ENCODE measurements at places on chromosomes 1 and 21.

DNA sequence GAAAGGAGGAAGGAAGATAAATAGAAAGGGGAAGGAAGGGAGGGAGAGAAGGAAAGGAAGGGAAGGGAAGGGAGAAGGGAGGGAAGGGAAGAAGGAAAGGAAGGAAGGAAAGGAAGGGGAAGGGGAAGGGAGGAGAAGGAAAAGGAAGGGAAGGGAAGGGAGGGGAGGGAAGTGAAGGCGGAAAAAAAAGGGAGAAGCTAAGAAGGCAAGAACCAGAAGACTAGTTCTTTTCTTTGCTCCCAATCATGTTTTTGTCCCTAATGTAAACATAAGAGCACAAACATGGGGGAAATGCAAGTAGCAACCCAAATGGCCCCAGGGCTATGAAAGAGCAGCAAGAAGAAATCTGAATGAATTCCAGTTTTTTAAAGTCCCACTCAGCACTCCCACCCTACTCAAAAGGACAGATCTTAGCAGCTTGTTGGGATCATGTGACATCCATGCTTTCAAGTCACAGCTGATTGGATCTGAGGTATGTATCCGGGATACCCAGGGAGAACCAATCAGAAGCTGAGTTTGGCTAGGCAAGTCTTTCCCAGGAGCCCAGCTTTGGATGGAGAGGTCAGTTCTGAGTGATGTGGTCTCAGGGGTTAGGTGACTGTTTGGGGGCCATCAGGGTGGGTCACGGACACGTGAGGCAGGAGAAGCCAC, 24.2 kb upstream of the FHAD1 start:
- DNase-seq, result no peak

- no peak for DNase-seq
These were observed 9.8 kb upstream of the PHTF1 start for GRCh38 chr1:113768916-113769600.

GRCh38 chr1:212621949-212622305, 13.4 kb downstream of the ATF3 start:
- DNase-seq, result no peak

DNA sequence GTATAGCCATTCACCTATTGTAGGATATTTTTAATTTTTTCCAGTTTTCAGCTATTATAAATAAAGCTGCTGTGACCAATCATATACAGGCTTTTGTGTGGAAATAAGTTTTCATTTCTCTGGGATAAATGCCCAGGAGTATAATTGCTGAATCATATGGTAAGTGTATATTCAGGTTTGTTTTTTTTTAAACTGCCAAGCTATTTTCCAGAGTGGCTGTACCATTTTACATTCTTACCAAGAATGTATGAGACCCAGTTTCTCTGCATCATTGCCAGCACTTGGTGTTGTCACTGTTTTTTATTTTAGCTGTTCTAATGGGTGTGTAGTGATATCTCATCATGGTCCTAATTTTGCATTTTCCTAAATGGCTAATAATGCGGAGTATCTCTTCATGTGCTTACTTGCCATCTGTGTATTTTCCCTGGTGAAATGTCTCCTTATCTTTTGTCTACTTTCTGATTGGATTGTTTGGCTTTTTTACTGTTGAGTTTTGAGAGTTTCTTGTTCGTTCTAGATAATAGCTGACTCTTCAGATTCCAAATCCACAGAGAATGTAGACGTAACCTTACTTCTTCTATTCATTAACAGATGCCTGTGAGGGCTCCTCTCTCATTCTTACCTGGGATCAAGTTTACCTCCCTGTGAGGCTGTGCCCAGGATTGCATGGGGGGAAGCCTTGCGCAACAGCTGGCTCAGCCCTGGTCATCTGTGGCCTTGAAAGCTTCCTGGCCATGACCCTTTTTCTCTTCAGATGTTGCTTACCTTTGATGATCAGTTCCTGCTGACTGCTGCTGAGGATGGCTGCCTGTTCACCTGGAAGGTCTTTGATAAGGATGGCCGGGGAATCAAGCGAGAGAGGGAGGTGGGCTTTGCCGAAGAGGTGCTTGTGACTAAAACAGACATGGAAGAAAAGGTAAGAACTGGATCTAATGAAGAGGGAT, 42.6 kb downstream of the CFAP57 start:
- no peak for DNase-seq

DNA sequence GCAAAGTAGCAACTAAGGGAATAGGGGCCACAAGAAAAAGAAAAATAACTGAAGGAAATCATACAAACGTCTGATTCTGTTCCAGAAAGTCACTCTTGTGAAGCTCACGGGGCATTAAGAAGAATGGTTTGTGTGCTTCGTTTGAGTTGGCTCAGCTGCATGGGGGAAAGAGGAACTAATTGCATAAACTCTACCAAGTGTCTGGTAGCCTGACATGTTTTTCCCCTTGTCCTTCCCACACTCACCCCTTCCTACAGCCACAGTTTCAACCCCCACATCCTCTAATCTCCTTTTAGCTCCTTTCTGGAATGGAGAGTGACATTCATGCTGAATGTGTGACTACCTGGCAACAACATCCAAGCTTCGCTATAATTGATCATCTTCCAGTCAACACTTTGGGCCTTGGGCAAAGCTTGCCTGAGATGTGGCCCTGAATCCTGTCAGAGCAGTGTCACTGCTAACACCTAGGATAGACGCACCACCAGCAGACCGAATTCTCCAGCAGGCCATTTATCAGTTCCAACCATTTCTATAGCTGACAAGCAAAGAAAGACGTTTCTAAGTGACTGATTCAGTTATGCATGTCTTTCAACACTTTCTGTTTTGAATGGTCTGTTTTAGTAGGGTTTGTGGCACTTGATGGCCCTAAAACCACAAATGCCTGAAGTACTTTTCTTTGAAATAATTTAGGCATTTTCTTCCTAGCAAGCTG, 439.6 kb downstream of the TTLL7 start:
- DNase-seq, result no peak

- no peak for DNase-seq
These were observed 51.6 kb downstream of the GRIK3 start for GRCh38 chr1:36982709-36983108.

DNA sequence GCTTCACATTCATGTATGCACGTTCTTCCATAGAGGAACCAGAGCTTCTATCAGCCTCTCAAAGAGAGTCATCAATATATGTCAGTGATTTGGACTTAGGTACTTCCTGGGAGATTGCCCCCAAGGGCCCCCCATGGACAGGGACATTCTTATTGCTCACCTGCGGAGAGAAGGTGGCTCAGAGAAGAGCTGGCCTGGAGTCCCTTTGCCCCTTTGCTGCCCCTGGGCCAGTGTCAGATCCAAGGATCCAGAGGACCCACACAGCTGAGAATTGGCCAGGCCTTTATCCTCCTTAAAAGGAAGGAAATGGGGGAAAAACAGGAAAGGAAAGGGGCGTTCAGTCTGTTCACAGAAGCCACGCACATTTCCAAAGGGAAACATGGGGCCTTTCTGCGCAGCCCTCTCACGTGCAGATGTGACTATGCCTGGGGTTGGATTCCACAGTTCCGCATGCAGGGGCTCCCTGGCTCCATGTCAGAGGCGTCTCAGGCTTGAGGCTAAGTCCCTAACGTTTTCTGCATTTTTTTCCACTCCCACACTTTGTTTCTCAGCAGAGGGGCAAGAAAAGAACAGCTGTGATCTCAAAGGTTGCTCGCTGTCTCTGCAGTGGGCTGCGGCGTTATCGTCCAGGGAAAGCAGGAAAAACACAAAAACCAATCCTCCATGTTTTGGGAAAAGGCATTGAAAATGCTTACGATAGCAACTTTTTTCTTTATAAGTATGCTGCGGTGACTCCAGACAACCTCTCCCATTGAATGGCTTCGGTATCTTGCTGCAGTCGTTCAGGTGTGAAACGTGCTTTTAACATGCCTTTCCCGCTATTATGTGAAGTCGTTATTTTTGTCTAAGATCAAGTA, 5.9 kb downstream of the C1orf226 start:
- DNase-seq, result no peak

DNA sequence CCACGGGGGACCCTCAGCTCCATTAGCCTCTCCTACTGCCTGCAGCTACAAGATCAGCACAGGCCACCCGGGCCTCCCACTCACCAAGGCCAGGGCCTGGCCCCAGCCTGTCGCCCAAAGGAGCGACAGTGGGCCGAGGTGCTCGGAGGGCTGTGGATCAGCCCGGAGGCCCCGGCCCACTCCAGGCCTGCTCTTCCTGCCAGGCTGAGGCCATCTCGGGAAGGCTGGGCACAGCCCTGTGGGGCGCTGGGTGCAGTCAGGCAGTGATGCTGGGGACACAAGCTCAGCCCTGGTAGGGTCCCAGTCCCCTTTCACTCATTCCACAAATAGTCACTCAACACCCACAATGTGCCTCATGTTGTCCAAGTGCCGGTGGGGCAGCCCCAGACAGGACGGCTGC, 58.8 kb downstream of the CASZ1 start:
- no peak for DNase-seq

All from stomach (tissue), 19 donors.